ENCODE measurements at places on chromosomes 1 and 21.

- peak; percentile 13 for DNase-seq
Measured at GRCh38 chr1:236058141-236058934, 6.6 kb downstream of the NID1 start.

DNA sequence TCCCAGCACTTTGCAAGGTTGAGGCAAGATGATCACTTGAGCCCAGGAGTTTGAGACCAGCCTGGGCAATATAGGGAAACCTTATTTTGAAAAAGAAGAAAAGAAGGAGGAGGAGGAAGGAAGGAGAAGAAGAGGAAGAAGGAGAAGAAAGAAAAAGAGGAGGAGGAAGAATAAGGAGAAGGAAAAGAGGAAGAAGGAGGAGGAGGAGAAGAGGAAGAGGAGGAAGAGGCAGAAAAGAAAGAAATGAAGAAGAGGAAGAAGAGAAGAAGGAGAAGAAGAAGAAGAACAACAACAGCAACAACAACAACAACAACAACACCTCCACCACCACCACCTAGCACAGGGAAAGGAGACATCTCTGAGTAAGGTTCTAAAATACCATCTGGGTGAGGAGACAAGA is 10.6 kb downstream of the SELENBP1 start:
- DNase-seq, result no peak

GRCh38 chr1:233252441-233252840 is 43.1 kb downstream of the PCNX2 start:
- no peak for DNase-seq

- no peak for DNase-seq
Measured at GRCh38 chr1:167776151-167776550, 54.4 kb downstream of the MPZL1 start.

- DNase-seq, result no peak
Measured at GRCh38 chr1:70586046-70586445, 175.0 kb downstream of the CTH start.

DNA sequence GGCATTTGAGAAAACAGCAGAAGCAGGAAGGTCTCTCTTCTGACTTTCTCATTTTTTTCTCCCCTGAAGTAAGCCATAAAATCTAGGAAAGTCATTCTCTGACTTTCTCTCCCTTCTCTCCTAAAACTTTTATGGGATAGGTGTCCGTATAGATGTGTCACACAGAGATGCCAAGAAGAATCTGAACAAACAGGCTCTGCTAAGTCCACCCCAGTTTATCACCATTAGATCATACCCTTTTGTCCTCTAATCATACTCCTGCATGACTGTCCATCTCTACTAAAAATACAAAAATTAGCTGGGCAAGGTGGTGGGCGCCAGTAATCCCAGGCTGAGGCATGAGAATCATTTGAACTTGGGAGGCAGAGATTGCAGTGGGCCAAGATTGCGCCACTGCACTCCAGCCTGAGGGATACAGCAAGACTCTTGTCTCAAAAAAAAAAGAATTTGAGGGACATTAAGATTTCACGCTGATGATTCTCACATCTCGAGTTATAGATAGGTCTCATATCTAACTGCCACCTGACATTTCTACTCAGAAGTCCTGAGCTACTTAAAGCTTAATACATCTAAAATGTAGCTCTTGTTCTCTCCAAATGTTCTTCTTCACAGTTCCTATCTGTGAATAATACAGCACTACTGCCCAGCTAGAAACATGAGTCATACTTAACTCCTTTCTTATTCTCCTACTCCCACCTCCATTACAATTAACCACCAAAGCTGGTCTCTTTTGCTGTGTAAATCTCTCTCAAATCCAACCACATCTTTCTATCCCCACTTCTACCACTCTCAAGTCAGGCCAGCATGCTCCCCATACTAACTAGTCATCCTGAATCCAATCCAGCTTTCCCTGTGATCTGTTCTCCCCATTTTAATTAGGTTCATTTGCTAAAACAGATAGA is 47.7 kb downstream of the ZNF644 start:
- DNase-seq, result peak; percentile 11

DNA sequence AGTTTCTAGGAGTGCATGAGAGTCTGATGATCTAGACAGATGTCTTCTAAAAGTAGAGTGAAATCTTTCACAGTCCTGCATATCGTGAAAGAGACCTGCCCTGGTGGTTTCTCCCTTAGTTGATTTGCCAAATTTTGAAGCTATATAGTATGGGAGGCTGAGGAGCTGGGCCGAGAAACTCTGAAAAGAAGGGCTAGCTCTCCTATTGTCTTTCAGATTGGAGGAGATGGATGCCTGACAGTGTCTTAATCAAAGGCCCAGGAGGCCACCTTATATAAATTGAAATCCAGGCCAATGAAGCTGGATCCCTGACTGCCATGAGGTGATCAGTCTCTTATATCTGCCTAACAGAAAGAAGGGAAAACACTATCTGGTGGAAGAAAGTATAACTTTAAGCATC is 18.4 kb upstream of the CD84 start:
- no peak for DNase-seq

- DNase-seq, result no peak
Measured at GRCh38 chr1:66381621-66382275, 152.2 kb upstream of the SGIP1 start.

DNA sequence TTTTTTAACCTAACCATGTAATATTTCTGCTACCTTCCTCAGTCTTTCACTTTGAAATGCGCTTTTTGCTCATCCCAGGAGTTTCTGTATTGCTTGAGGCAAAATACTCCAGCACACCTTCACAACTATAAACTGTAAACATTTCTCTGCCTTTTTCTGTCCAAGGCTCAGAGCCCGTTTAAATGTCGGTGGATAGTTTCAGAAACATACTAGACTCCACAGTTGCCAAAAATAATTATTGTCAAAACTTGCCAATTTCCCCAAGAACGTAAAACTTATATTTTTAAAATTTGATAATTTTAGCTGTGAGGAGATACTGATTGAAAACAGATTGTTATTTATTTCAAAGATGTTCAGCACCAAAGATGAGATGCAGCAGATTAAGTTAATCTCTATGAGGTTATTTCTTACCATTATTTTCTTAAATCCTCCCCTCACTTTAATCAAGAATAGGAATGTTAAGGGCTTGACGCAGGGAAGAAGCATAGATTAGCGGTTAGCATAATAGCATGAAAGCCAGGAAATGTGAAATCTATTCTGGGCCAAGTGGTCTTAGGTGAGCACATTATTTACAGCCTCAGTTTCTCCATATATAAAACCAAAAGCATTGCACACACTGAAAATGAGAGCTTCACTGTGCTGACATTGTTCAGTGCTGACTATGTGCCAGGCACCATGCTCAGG is 91.5 kb upstream of the ESRRG start:
- no peak for DNase-seq

DNA sequence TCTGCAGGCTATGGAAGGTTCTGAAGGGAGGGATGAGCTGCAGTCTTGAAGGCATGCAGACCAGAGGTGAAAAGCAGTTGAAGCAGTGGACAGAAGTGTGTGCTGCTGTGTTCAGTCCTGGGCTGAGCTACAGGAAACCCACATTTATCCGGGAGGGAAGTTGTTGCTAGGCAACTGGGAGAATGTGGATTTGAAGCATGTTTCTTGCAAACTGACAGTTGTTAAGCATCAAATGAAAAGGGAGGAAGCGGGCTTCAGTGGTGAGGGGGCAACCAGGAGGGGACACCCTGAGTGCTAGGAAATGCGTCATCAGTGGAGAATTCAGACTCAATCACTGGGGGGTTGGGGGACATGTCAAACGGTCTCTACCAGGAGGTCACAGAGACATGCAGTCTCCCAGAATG is 28.7 kb downstream of the ABCA4 start:
- DNase-seq, result peak; percentile 35

GRCh38 chr1:148160048-148160342 is 7.9 kb upstream of the NBPF11 start:
- DNase-seq, result no peak

- no peak for DNase-seq
Measured at GRCh38 chr1:30708361-30708728, 15.0 kb downstream of the MATN1 start.

DNA sequence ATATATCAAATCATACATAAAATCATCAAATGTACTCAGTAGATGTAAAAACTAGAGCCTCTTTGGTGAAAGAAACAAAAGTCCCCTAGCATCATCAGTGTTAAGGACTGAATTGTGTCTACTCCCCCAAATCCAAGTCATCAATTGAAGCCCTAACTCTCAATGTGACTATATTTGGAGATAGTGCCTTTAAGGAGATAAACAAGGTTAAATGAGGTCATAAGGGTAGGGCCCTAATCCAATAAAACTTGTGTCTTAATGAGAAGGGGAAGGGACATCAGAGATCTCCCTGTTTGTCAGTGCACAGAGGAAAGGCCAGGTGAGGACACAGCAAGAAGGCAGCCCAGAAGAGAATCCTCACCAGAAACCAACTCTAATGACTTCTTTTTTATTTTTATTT is 33.5 kb downstream of the USP24 start:
- DNase-seq, result no peak

GRCh38 chr1:95386371-95386770 is 152.4 kb downstream of the RWDD3 start:
- no peak for DNase-seq

GRCh38 chr1:97451944-97452343 is 468.9 kb downstream of the DPYD start:
- DNase-seq, result no peak

GRCh38 chr1:231518485-231519034 is 9.9 kb upstream of the TSNAX start:
- no peak for DNase-seq
